ENCODE measurements at places on chromosomes 7 and 10. TPM values are rescaled to one million over a fixed set of nuclear protein-coding genes. Genes with fewer than 3 reads are reported as not detected.

GRCh38 chr10:64555666-64556065 lies 1034.5 kb downstream of the REEP3 start:
- H3K36me3 ChIP-seq: no peaks in the 10 kb centered on the region
- H3K4me1 ChIP-seq: no peaks in the 10 kb centered on the region
- no peak for DNase-seq
- no peak overlapping the region for H3K4me3 ChIP-seq

DNA sequence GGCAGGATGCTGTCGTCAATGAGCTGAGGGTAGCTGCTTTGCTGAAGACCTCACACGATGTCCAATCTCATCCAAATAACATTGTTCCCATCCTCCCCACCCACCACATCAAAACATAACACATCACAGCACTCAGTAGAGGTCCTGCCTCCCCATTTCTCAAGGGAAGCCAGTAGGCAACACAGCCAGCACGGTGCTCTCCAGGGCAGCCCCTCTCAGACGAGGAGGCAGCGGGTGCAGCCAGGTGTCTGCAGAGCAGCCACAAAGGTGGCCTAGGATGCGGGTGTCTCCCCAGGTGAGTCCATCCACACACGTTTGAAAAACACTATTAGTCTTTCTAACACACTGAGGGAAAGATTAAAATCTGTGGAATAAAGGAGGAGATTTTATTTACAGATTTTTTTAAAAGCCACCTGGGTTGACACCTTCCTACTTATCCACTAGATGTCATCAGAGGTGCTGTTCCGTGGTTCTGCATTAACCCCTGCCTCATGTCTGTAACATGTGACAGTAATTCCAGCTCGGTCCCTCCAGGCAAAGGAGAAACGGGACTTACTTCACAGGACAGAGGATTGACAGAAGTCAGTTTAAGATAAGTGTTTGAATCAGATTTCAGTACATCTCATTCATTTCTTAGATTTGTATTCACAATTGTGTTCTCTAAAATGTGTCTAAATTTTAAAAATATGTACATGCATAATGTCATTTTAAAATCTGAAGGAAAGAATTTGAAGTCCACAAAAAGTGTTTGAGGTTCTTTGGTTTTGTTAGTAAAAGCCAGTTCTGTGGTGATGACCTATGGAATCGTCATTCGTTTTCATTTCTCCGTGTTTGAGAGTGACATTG lies 68.0 kb downstream of the LANCL2 start:
- no peak overlapping the region for H3K4me3 ChIP-seq
- DNase-seq: no peak
- no peaks in the 10 kb centered on the region for H3K36me3 ChIP-seq

The ACSM6 gene
- total RNA-seq: not detected

DNA sequence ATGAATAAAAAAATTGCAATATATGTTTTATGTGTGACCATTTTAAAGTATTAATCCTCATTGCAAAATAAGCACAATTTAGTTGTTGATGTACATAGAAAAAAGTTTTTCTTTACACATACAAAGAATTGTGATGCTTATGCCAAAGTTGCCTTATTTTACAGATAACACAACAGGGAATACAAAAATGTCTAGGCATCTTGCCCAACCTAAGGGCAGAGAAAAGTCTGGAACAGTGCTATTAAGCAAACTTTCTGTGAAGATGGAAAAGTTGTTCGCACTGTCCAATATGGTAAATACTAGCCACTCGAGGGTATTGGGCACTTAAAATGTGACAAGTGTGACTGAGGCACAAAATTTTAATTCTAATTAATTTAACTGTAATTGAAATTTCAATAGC lies 190.2 kb upstream of the HGF start:
- H3K4me3 ChIP-seq: no peak overlapping the region
- no peak for DNase-seq
- H3K27ac ChIP-seq: no peak overlapping the region
- H3K4me1 ChIP-seq: no peaks in the 10 kb centered on the region

The DLX5 gene
- not detected for total RNA-seq

The CALCR gene
- total RNA-seq: not detected

DNA sequence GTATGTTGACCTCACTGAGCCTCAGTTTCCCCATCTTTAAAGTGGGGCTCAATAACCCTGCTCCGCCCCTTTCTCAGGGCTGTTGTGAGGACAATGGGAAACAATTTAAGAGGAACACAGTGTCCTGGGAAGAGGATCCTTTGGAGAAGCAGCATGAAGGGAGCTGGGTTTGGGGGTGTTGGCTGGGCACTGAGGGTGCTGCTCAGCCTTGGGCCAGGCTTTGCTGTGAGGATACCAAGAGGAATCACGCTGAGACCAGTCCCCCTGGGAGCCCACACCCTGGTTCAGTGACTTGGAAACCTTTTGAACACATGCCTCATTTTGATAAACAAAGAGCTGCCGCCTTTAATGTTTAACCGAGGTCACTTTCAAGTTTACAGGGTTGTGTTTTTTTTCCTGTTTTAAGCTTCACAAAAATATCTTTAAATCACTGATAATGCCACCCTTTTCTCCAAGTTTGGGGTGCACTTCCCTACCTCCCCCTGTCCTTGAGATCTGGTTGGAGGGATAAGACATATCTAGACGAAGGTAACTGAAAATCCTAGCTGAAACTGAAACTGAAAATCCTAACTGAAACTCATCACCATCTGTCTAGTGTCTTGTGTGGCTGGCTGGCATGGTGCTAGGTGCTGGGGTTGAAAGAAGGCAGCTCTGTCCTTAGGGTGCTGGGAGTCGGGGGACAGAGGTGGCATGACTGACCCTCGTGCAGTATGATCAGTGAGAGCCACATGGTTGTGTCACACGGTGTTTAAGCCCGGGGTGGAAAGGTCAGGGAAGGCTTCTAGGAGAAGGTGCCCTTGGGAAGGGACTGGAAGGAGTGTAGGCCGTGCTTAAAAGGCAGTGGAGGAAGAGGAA lies 27.7 kb downstream of the ZNF775 start:
- H3K27me3 ChIP-seq: no peaks in the 10 kb centered on the region
- no peak for DNase-seq
- peak overlapping the region; percentile 98 for H3K4me3 ChIP-seq

DNA sequence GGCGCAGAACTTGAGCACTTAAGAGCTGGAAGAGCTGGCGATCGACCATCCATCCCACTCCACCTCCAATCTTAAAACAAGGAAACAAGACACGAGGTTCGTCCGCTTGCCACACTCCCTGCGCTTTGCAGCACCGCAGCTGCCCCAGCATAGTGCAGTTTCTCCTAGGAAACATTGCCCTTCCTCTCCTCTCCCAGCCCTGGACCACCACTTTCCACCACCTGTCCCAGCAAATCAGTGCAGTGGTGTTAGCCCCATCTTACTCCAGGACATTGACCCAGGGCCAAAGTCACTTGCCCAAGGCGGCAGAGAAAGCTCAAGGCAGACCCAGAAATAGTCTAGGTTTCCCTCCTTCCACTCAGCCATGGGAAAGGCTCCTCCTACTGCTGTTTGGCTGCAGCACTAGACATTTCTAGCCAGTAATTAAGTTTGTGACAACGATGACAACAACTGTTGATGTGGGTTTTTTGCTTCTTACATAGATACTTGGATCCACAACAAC lies 1.5 kb upstream of the PARD3 start:
- peaks cover 48% of the 10 kb centered on the region for H3K27me3 ChIP-seq
- DNase-seq: no peak
- no peaks in the 10 kb centered on the region for H3K36me3 ChIP-seq
- no peak overlapping the region for H3K27ac ChIP-seq
- peak overlapping the region; percentile 67 for H3K4me3 ChIP-seq

The HOXA9 gene
- total RNA-seq: not detected

GRCh38 chr10:34528320-34528719 lies 286.8 kb downstream of the PARD3 start:
- H3K4me1 ChIP-seq: no peaks in the 10 kb centered on the region
- no peak overlapping the region for H3K27ac ChIP-seq
- DNase-seq: no peak

GRCh38 chr7:114806590-114807162 lies 115.2 kb upstream of the MDFIC start:
- H3K27ac ChIP-seq: no peak overlapping the region
- DNase-seq: no peak
- no peaks in the 10 kb centered on the region for H3K4me1 ChIP-seq
- no peak overlapping the region for H3K4me3 ChIP-seq
- H3K36me3 ChIP-seq: no peaks in the 10 kb centered on the region

The ZNF746 gene
- total RNA-seq: 24.4 TPM

- H3K4me3 ChIP-seq: no peak overlapping the region
- H3K27me3 ChIP-seq: no peaks in the 10 kb centered on the region
- H3K27ac ChIP-seq: no peak overlapping the region
- H3K4me1 ChIP-seq: peaks cover 23% of the 10 kb centered on the region
- H3K36me3 ChIP-seq: peaks cover 7% of the 10 kb centered on the region
Observed at GRCh38 chr10:125783957-125784356, 8.3 kb upstream of the MMP21 start.

GRCh38 chr7:39637400-39637799 lies 14.0 kb downstream of the RALA start:
- peak overlapping the region; percentile 98 for H3K27ac ChIP-seq
- H3K4me3 ChIP-seq: no peak overlapping the region
- H3K4me1 ChIP-seq: peaks cover 93% of the 10 kb centered on the region

DNA sequence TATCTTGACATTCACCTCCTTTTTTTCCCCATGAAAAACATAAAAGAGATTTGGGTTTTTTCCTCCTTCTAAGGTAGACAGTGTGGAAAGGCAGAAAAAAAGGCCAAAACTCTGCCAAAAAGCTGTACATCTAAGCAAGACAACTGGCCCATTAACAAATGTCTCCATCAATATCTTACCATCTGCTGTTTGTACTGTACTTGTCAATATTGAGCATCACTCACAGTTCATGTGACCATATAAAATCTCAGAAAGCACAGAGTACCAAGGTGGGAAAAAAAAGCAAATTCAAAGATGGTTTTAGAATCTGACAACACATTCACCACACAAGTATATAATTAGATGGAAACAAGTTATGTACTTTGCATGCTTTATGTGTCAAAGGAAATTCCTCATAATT lies 52.6 kb downstream of the CACNA2D1 start:
- H3K4me3 ChIP-seq: no peak overlapping the region
- H3K4me1 ChIP-seq: no peaks in the 10 kb centered on the region
- no peak overlapping the region for H3K27ac ChIP-seq
- H3K36me3 ChIP-seq: no peaks in the 10 kb centered on the region
- no peak for DNase-seq

DNA sequence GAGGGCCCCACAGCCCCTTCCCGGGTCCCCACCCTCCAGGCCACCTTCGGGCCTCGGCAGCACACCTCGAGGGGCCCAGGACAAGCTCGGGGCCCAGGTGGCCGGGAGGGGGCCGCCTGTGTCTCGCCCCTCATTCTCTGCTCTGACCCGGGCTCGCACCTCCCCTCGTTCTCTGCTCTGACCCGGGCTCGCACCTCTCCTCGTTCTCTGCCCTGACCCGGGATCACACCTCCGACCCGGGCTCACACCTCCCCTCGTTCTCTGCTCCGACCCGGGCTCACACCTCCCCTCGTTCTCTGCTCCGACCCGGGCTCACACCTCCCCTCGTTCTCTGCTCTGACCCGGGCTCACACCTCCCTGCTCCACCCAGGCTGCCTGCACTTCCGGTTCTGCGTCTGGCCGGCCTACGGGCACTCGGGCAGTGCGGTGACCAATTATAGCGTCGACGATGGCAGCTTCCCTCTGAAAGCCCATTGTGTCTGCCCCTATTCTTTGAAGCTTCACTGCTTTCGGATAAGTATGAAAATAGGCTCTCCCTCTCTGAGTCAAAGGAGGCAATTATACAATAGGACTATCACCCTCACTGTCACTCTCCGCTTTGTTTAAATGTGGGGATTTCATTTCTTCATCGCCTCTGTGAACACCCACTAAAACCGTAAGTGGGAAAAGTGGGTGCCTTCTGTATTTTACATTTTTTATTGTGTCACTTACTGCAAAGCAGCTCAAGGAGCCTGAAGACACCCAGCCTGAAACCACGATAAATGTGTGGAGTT lies 457.4 kb downstream of the DNAJB6 start:
- DNase-seq: no peak
- H3K27ac ChIP-seq: no peak overlapping the region
- H3K4me1 ChIP-seq: peaks cover 12% of the 10 kb centered on the region
- H3K4me3 ChIP-seq: no peak overlapping the region

Measured in naive thymus-derived CD8-positive, alpha-beta T cell (primary cell).